ENCODE measurements at places on chromosomes 7 and 10. TPM values are rescaled to one million over a fixed set of nuclear protein-coding genes. Genes with fewer than 3 reads are reported as not detected.

- no peak for ATAC-seq
These were observed 1.4 kb upstream of the CLRN3 start for GRCh38 chr10:127894146-127894545.

DNA sequence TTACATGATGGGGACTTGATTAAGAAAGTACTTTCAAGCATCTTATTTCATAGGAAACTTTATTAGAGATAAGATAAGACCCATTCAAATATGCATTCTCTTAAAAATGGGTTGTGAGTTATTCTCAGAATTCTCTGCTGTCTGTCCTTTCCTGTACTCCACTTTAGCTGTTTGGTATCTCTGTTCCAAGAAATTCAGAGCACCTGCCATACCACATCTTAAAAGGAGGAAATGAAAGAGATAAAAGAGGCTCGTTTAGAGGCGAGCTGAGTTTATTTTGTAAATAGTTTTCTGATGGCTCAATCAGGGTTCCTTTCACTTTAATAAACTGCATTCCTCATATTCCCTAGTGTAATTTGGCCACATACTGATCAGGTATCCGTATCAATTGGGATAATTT is 87.2 kb downstream of the MDFIC start:
- no peak for ATAC-seq

The STN1 gene
- total RNA-seq: 31.1 TPM

- no peak for ATAC-seq
These were observed 48.8 kb downstream of the HOXA1 start for GRCh38 chr7:27046854-27047549.

- ATAC-seq: no peak
These were observed 22.0 kb upstream of the CPA5 start for GRCh38 chr7:130322615-130323014.
